ACHN (cell line): ENCODE measurements at places on chromosomes 2 and 18.

DNA sequence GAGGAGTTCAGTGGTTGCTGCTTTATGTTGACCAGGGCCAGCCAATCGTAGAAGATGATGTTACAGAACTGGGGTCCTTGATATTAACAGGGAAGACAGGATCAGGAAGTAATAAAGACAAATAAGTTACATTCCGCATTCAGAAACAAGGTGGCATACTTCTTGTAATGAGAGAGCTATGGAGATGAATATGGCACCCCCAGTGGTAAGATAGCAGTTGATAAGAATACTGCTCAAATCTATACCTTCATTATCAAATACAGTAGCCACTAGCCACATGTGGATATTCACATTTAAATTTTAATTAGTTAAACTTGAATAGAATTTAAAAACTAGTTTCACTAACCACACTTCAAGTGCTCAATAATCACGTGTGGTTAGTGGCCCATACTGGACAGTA lies 290.4 kb upstream of the RBMS1 start:
- peak; percentile 21 for DNase-seq

DNA sequence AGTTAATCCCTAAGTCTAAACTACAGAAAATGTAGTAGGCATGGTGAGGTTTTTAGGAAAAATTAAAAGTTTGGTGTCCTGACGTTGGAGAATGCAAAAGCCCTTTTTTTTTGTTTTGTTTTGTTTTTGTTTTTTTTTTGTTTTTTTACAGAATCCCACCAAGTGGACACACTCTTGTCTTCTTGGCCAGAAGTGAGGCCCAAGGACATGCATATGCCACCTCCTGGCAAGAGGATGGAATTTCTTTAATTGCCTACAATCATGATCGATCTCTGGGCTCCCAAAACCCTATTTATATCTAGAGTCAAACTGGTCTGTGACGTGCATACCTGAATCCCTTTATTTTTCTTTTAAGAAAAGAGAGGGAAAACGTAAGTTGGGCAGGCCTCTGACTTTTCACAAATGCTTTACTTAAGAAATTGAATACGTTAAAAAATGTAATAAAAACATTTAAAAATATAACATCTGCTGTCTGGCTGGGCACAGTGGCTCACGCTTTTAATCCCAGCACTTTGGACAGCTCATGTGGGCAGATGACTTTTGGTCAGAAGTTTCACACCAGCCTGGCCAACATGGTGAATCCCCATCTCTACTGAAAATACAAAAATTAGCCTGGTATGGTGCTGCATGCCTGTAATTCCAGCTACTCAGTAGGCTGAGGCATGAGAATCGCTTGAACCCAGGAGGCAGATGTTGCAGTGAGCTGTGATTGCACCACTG lies 502.7 kb downstream of the CBLN2 start:
- no peak for DNase-seq

- no peak for DNase-seq
Observed at GRCh38 chr2:19195661-19196060, 162.8 kb downstream of the OSR1 start.

DNA sequence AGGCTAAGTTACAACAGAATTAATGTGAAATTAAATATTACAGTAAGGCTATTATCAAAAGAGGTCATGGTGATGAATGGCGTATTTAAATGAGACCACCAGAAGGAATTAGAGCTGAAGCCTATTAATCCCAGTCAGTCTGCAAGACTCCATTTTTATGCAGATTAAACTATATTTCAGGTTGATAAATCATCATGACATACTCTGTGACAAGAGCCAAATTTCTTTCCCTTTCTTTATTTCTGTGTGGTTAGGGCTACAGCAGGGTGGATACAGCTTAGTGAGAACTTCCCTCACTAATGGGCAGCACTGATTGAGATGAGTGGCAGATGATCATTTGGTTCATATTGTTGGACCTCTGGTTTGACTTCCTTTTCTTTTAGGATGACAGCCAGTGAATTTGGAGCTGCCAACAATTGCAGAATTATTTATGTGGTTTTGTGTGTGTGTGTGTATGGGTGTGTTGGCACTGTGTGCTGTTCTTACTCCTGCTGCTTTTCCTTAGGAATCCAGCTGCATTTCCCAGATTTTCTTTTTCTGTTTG lies 481.3 kb downstream of the PIK3C3 start:
- DNase-seq = no peak

DNA sequence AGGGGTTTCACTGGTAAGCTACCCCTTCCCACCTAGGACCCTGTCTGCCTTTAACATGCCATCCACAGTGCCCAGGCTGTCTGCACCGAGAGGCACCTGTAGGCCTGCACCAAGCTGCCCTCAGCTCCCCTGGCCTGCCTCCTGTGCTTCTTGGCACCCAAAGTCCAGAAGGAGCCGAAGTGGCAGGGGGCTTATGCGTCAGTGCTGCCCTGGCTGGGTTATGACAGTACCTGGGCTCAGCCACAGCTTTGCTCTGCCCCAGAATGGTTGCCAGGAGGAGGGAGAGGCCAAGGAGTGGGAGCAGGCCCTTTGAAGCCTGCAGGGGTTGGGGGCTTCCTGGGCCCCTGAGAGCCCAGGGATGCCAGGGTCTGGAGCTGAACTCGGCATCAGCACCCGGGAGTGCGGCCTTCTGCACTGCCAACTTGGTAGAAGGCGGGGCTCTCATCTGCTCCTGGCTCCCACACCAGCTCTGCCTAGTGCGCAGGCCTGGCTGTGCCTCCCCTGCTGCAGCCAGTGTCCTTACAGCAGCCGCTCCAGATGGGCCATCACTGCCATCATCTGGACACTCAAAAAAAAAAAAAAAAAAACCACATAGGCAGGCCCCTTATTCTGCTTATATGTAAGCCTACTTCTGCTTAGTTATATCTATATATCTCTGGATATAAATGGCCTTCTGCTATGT lies 155.4 kb downstream of the THSD7B start:
- no peak for DNase-seq

- no peak for DNase-seq
Observed at GRCh38 chr2:27280826-27281225, 1.4 kb upstream of the TRIM54 start.

DNA sequence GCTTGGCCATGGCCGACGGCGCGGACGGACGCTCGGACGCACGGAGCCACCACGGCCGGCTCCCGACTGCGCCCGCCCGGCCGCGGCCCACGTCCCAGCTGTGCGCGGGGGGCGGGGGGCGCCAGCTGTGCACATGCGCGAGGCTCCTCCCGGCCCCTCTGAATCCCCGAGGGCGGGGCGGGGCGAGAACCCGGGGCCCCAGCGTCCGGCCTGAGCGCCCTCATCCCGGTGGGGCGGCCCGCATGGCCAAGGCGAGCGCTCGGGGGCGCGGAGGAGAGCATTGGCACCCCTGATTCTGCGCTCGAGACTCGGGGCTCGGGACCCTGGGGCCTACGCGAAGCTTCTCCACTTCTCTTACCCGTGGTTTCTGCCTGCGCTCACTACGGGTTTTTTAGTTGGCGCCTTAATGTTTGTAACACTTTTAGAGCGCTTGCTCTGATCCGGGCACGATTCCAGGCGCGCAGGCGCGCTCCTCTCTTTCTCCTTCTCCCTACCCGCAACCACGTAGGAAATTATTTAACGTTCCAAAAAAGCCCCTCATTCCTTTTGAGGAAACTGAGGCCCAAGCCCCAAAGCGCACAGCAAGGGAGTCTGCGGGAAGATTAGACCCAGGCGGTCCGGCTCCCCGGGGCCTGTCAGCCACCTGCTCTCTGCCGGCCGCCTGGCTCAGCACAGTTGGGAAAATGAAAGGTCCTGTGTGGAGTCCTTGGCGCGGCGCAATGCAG lies at the start of gene PXDN:
PXDN (minus strand) TSS at position 70 of the 725 bp plus-strand sequence; CDS start at position 10, 60 bp downstream.
- peak; percentile 46 for DNase-seq

GRCh38 chr2:111634995-111635538 lies 248.9 kb downstream of the ANAPC1 start:
- no peak for DNase-seq

- peak; percentile 52 for DNase-seq
Observed at GRCh38 chr2:20650393-20650876, 463 bp downstream of the HS1BP3 start.

DNA sequence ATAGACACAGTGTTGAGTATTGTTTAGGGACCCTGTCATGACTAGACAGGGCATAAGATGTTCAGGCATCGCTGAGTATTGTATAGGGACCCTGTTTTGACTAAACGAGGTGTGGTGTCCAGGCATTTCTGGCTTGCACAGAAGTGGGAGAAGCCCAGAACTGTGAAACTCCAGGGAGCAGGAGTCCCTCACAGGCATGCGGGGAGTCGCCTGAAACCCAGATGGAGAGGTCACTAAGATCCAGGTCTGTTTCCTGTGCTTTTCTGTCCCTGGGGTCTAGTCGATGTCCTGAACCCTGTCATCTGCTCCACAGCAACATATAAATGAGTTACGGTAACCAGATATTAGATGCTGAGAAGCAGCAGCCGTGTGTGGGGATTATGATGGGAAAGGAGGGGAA lies 469.0 kb upstream of the SALL3 start:
- no peak for DNase-seq

DNA sequence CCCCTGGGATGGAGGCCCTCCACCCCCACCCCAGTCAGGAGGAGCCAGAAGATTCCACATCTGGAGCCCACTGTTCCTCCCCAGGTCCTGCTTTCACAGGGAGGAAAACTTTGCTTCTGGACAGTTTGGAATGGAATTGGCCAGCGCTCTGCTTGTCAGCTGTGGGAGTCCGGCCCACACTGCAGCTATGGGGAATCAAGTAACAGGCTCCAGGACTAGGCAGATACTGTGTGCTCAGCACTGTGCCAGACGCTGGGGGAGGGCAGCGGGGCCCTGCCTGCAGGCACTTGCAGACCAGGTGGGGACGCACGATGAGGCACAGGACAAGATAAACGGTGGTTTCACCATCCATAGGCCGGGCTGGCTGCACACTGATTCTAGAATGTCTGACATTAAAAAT lies 114.0 kb downstream of the STPG4 start:
- DNase-seq = no peak

DNA sequence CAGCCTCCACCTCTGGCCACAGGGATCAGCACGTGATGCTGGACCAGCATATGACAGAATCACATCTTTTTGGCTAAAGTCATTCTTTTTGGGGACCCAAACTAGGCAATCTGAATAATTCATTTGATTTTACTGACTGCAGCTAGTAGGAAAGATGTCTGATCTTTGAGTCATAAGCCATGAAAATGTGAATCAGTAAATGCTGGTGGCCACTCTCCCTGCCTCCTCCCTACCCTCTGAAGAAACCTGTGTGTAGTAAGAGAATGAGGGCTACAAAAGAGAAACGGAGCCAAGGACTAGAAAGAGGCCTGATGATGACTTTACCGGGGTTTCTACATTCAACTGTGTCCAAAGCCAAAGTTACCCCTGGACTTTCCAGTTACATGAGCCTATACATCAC lies 10.1 kb upstream of the LRPPRC start:
- no peak for DNase-seq

DNA sequence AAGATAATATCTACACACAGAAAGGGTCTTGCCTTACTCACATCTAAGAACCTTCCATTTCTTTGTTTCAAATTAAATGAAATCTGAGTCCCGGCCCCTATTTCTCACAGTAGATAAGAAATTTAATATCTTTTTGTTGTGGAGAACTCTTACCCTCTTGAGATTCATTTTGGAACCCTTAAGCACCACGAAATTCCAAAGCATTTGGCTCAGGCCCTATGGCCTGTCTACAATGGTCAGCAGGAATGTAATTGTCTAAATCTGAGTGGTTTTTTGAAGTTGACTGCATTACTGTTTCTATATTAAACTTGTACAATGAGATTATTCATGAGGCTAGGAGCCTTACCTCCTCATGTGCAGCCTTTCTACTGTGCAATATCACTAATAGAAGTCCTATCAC lies 723.3 kb downstream of the TSN start:
- DNase-seq = no peak

DNA sequence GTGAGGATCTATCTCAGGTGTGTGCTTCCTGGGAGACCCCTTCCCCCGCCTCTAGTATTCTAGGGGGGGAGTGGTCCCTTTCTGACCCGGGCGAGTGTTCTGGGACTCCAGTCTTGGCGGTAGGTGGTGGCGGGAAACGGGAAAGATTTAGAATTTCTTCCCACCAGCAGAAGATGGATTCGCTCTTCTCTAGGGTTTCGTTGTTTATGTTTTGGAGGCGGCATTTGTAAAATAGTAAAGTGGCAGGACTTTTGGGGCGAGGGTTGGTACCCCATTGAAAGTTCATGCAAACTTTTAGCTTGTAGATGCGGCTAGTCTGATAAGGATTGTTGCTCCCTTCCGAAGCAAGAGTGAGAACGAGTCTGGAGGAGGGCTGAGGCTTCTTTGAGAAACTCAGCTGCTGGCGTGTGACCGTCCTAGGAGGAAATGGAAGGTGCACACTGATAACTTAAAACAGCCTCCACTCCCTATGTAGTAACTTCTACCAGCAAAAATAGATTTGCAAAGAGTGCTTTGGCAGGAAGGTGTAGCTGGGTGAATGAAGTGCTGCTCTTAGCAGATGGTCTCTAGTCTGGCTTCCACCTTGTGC lies 412 bp downstream of the GPD2 start:
- peak; percentile 24 for DNase-seq
